ENCODE measurements at places on chromosomes 3 and 15. TPM values are rescaled to one million over a fixed set of nuclear protein-coding genes. Genes with fewer than 3 reads are reported as not detected.

SENP7 gene
- total RNA-seq = 14.0 TPM

CCNB2 gene
- 4.6 TPM for total RNA-seq

TGFBR2 gene
- 75.4 TPM for total RNA-seq

MAPKAPK3 gene
- total RNA-seq = 22.5 TPM

PPP2R3A gene
- 9.6 TPM for total RNA-seq

A4GNT gene
- not detected for total RNA-seq

TBC1D2B gene
- total RNA-seq = 44.6 TPM

FOXP1 gene
- total RNA-seq = 63.0 TPM

VWA5B2 gene
- not detected for total RNA-seq

GABRB3 gene
- 0.16 TPM for total RNA-seq

ZNF80 gene
- not detected for total RNA-seq

IFT122 gene
- 32.6 TPM for total RNA-seq

PLA2G4D gene
- not detected for total RNA-seq

ZNF717 gene
- total RNA-seq = 19.7 TPM

RGMA gene
- total RNA-seq = 1.1 TPM

STXBP5L gene
- not detected for total RNA-seq

IL16 gene
- 3.2 TPM for total RNA-seq

VEPH1 gene
- total RNA-seq = 24.0 TPM

HTR3E gene
- total RNA-seq = not detected

SCN11A gene
- not detected for total RNA-seq

SLC22A13 gene
- total RNA-seq = 0.09 TPM

SNTN gene
- total RNA-seq = not detected

GLCE gene
- total RNA-seq = 32.0 TPM

ONECUT1 gene
- total RNA-seq = not detected

AGBL1 gene
- total RNA-seq = not detected

LYZL4 gene
- total RNA-seq = not detected

CCDC54 gene
- not detected for total RNA-seq

WNT7A gene
- not detected for total RNA-seq

RHOV gene
- not detected for total RNA-seq

HESX1 gene
- 0.79 TPM for total RNA-seq

ACAN gene
- 0.09 TPM for total RNA-seq

GOLGA6L7 gene
- not detected for total RNA-seq

NEK11 gene
- 12.1 TPM for total RNA-seq

ASB14 gene
- total RNA-seq = 0.17 TPM

C3orf22 gene
- total RNA-seq = not detected

EFL1 gene
- total RNA-seq = 10.4 TPM

EPB42 gene
- not detected for total RNA-seq

UROC1 gene
- total RNA-seq = not detected

TMCO5A gene
- total RNA-seq = not detected

PARP15 gene
- total RNA-seq = 0.17 TPM

GP5 gene
- under 0.01 TPM for total RNA-seq

MFSD1 gene
- total RNA-seq = 130 TPM

SOX2 gene
- not detected for total RNA-seq

IGSF11 gene
- 0.09 TPM for total RNA-seq

RAD51 gene
- 1.4 TPM for total RNA-seq

ADAMTS9 gene
- 0.16 TPM for total RNA-seq

TMC3 gene
- total RNA-seq = not detected

CCR8 gene
- total RNA-seq = not detected

SCG5 gene
- 24.3 TPM for total RNA-seq
